ENCODE measurements at places on chromosomes 16 and 17. TPM values are rescaled to one million over a fixed set of nuclear protein-coding genes. Genes with fewer than 3 reads are reported as not detected.

PLEKHG4 gene
- 3.7 TPM for total RNA-seq

DNA sequence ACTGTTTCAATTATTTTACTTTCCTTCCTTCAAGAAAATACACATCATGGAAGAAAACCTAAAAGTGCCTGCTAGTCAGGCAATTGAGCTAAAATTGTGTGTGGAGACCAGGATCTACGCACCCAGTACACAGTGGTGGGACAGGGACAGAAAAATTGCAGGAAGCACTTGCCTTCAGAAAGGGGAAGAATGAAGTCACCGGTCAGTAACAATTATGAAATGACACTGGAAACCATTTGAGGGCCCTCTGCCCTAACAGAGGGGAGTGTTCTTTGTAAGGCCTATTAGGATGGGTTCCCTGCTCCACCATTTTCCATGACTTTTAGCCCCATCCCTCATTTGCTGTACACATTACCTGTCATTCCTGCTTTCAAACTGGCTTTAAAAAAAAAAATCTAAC is 4.5 kb upstream of the PHAF1 start:
- peaks cover 1% of the 10 kb centered on the region for H3K36me3 ChIP-seq
- no peaks in the 10 kb centered on the region for H3K27me3 ChIP-seq
- H3K4me1 ChIP-seq: peaks cover under 1% of the 10 kb centered on the region
- no peak overlapping the region for H3K27ac ChIP-seq
- no peak overlapping the region for H3K4me3 ChIP-seq
- no peak for DNase-seq

SNAI3 gene
- not detected for total RNA-seq

DNA sequence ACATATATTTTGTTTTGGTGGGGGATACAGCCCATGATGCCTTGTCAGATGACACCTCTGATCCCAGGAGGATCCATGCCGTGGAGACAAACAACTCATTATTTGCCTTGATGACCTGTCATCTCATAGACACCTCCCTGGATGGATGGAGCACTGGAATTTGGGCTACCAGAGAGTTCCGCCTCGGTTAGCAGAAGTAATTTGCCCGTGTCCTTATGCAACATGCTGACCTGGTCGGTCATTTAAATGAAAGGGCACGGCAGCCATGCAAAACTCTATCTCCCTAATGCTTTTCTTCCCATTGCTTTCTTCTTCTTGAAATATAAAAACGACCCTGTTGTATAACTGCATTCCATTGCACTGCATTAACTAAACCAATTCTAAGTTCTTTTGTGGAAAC is 145.3 kb downstream of the GRIN2A start:
- no peak overlapping the region for H3K27ac ChIP-seq
- H3K4me1 ChIP-seq: peaks cover 2% of the 10 kb centered on the region
- DNase-seq: no peak

DNA sequence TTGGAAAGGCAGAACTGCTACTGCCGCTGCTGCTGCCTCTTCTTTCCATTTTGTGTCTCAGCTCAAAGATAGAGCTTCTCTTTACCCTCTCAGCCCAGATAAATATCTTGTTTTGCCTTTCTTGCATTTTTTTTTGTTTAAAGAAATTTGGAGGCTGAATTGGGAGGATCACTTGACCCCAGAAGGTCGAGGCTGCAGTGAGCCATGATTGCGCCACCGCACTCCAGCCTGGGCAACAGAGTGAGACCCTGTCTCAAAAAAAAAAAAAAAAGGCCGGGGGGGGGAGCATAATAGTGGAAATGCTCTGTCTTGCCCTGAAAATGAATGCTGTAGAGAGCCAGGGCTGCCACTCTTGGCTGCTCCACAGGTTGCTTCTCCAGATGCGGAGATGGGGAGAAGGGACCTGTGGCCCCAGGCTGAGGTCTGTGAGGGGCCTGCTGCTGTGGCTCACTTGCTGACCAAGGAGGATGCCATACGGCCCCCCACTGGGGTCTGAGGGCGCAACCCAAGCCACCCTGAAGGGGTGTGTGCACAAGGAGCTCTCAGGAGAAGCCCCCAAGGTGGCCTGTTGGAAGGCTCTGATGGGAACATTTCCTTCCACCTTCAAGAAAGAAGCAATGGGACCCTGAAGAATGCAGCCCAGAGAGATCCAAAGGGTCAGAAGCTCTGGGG is 21.5 kb upstream of the G6PC1 start:
- DNase-seq: no peak
- no peaks in the 10 kb centered on the region for H3K36me3 ChIP-seq
- H3K4me3 ChIP-seq: no peak overlapping the region
- no peak overlapping the region for H3K27ac ChIP-seq
- H3K27me3 ChIP-seq: no peaks in the 10 kb centered on the region
